Activated T-cell treated with anti-CD3 and anti-CD28 coated beads, Interleukin-2, amount 50 U/mL, for 72 hours (primary cell): ENCODE measurements at places on chromosomes 11 and 22. TPM values are rescaled to one million over a fixed set of nuclear protein-coding genes. Genes with fewer than 3 reads are reported as not detected.

DNA sequence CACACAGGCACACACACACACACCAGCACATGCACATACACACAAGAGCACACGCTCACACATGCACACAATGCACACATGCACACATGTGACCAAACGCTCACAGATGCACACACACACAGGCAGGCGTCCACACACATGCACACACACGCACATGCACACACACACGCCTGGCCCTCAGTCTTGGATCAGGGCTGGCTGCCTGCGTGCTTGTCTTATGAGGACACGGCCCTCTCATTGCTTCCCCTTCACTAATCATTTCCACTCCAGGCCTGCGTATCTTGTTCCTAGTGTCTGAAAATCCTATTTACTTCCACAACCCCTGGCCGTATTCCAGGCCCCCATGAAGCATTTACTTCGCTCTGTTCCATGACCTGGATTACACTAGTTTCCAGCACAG is 740.5 kb downstream of the BRD1 start:
- no peaks in the 10 kb centered on the region for H3K4me1 ChIP-seq
- H3K27me3 ChIP-seq, result no peaks in the 10 kb centered on the region
- H3K4me3 ChIP-seq, result no peak overlapping the region
- no peak overlapping the region for H3K27ac ChIP-seq

DNA sequence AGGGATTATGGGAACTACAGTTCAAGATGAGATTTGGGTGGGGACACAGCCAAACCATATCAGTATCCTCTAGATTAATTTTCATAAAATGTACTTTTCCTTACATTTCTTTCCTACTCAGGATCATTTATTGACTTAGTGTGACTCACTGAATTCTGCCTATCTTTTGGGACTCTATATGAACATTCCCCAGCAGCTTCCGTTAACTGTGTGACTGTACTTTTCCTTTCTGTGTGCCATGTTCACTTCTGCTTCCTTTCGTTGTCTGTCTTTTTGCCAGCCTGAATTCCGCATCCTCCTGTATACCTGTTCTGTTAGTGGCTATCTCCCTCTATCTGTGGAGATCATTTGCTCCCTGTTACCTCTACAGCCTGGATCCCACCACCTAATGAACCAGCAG is 48.8 kb downstream of the SPECC1L start:
- H3K36me3 ChIP-seq, result peaks cover 8% of the 10 kb centered on the region
- no peak overlapping the region for H3K27ac ChIP-seq
- no peak overlapping the region for H3K4me3 ChIP-seq
- no peaks in the 10 kb centered on the region for H3K27me3 ChIP-seq

- H3K36me3 ChIP-seq, result no peaks in the 10 kb centered on the region
- peaks cover 71% of the 10 kb centered on the region for H3K4me1 ChIP-seq
- H3K4me3 ChIP-seq, result no peak overlapping the region
- DNase-seq, result no peak
- H3K27ac ChIP-seq, result no peak overlapping the region
- no peaks in the 10 kb centered on the region for H3K27me3 ChIP-seq
Observed at GRCh38 chr11:46840116-46840515, 6.0 kb downstream of the CKAP5 start.

DNA sequence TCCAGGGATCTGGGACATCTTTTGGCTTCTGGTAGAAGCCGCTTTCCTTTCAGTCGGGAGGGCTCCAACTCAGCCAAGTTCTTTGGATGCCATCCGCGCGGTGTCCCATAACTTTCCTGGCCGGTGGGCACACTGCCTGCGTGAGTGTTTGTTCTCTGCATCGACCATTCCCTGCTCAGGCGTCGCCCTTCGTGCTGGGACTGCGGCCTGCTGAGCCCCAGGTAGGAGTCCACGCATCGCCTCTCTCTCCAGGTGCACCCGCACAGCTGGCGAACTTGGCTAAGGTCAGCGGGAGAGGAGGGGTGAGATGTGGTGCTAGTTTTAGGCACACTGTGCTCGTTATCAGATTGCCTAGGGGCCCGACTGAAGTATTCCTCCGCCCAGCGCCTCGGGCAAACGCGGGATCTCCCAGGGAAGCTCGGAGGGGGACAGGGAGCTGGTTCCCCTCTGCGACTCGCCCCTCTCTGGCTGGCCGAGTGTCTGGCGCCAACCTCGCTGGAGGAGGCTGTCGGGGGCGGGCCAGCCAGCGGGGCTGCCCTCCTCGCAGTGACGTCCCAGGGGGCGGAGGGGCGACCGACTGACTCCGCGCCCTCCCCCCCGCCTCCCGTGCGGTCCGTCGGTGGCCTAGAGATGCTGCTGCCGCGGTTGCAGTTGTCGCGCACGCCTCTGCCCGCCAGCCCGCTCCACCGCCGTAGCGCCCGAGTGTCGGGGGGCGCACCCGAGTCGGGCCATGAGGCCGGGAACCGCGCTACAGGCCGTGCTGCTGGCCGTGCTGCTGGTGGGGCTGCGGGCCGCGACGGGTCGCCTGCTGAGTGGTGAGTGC is at the start of gene LAYN:
TSS of gene LAYN (plus strand) at position 607 of the 823 bp plus-strand sequence. CDS start at position 731, 124 bp downstream.
- DNase-seq, result peak; percentile 73
- H3K27me3 ChIP-seq, result peaks cover 61% of the 10 kb centered on the region
- peak within 1 kb of the TSS; percentile 86 for H3K4me3 ChIP-seq
- peaks cover 45% of the 10 kb centered on the region for H3K4me1 ChIP-seq

- H3K27ac ChIP-seq, result no peak overlapping the region
- H3K4me1 ChIP-seq, result peaks cover 31% of the 10 kb centered on the region
- no peak for DNase-seq
- H3K36me3 ChIP-seq, result peaks cover 8% of the 10 kb centered on the region
- no peaks in the 10 kb centered on the region for H3K27me3 ChIP-seq
- no peak overlapping the region for H3K4me3 ChIP-seq
Observed at GRCh38 chr11:128187835-128188234, 399.5 kb downstream of the ETS1 start.

DNA sequence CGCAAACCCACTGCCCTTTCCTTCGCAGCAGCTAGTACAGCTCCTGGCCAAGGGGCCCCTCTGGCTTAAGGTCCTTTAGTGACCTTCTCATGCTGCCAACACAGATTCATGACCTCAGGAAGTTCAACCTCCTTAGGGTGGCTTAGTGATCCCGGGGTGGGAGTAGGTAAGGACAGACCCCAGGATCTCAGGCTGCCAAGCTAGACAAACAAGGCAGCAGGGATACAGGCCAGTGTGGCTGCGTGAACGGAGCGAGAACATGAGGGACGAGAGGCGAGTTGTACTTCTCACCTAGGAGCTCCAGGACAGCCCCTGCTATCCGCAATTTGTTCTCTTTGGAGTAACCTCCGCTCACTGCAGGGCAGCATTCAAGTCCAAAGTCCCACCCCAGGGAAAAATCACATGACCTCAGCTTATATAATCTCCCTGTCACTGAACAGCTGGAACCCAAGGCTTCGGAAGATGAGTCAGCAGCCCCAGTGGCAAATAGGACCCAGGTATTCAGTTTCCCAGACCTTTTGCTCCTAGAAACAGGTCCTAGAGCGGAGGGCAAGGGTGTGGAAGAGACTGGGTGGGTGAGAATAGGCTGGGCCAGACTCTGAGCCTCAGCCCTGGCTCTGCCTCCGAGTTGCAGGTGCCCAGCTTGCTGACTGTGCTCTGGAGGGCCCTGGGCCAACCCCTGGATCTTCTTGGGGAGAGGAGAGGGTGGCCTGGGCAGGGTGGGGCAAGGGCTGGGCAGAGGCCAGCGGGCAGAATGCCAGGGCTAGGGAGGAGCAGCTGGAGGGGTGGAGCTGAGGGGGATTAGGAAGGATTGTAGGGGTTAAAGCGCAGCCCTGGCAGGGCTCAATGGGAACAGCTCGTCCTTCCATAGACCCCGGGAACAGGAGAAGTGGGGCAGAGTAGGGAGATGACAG is 13.1 kb downstream of the USP2 start:
- no peak overlapping the region for H3K4me3 ChIP-seq
- H3K36me3 ChIP-seq, result peaks cover 2% of the 10 kb centered on the region
- no peak overlapping the region for H3K27ac ChIP-seq
- DNase-seq, result no peak
- peaks cover 10% of the 10 kb centered on the region for H3K4me1 ChIP-seq
- H3K27me3 ChIP-seq, result peaks cover 37% of the 10 kb centered on the region

DNA sequence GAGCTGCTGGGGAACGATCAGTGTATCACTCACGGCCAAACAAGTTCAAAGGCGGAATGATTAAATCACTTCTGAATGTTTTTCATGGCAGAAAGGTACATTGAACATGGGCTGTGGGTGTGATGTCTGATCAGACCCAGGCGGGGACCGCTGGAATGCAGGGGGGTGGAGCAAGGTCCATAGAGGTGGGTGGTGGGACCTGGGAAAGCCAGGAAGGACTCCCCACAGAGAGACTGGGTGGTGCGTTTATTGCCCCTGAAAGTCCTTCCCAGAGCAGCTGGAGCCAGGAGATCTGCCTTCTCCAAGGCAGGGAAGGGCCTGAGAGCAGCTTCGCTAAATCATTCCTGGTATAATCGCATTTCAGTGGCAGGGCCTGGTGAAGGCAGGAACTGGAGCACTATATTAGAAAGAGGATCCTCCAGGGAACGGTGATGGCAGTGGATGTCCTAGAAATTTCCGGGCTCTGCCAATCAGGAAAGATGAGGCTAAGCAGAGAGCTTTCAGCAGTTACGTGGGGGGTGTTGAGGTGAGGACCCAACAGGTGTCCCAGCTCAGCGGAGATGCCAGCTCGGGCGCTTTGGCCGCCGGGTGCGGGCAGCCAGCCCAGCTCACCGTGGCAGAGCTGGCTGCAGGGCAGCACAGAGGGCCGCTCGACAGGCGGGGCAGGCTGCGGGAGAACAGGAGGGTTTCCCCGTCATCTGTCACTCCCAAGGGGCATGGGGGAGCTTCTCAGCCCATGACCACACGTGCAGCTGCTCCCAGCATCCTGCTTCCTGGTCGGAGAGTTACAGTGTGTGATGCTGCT is 271.7 kb downstream of the CTTN start:
- no peak for DNase-seq
- H3K27ac ChIP-seq, result no peak overlapping the region
- H3K4me3 ChIP-seq, result no peak overlapping the region

DNA sequence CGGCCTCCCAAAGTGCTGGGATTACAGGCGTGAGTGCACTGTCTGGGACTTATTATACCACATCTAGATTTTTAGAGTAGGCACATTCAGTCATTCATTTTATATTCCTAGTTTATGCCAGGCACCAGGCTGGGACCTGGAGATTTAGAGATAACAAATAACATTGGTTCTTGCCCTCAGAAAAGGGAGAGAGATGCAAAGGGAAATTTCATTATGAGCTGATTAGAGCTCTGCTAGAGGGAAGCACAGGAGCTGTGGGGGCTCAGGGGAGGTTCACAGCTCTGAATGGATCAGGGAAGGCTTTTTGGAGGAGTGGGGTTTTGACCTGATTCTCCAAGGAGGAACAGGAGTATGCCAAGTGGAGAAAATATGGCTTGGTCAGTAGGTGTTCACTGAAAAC is 32.3 kb downstream of the MEI1 start:
- no peaks in the 10 kb centered on the region for H3K36me3 ChIP-seq
- H3K27me3 ChIP-seq, result no peaks in the 10 kb centered on the region
- no peak for DNase-seq
- no peaks in the 10 kb centered on the region for H3K4me1 ChIP-seq
- no peak overlapping the region for H3K4me3 ChIP-seq
- no peak overlapping the region for H3K27ac ChIP-seq

DNA sequence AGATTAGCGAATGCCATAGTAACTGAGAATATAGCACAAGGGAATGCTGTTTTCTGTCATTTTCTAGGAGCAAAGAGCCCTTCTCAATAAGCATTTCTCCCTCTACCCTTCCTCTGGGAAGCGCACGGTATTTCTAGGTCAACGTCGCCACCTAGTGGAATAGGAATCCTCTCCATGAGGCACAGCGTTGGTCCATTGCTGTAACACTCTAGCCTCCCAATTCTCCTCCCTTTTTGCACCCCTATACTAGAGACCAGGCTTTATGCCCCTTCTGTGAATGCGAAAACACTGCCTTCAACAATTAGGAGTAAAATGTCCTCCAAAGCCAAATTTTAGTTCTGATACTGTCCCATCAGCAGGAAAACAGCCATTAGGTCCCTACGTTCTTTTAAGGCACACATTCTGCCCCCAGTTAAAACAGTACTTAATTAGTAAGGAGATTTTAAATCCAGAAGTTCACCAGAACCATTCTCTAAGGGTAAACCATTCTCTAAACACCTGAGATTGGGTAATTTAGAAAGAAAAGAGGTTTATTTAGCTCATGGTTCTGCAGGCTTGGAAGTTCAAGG is 12.8 kb upstream of the HYLS1 start:
- no peaks in the 10 kb centered on the region for H3K4me1 ChIP-seq
- no peak overlapping the region for H3K27ac ChIP-seq
- H3K36me3 ChIP-seq, result peaks cover 3% of the 10 kb centered on the region
- peak; percentile 49 for DNase-seq

DNA sequence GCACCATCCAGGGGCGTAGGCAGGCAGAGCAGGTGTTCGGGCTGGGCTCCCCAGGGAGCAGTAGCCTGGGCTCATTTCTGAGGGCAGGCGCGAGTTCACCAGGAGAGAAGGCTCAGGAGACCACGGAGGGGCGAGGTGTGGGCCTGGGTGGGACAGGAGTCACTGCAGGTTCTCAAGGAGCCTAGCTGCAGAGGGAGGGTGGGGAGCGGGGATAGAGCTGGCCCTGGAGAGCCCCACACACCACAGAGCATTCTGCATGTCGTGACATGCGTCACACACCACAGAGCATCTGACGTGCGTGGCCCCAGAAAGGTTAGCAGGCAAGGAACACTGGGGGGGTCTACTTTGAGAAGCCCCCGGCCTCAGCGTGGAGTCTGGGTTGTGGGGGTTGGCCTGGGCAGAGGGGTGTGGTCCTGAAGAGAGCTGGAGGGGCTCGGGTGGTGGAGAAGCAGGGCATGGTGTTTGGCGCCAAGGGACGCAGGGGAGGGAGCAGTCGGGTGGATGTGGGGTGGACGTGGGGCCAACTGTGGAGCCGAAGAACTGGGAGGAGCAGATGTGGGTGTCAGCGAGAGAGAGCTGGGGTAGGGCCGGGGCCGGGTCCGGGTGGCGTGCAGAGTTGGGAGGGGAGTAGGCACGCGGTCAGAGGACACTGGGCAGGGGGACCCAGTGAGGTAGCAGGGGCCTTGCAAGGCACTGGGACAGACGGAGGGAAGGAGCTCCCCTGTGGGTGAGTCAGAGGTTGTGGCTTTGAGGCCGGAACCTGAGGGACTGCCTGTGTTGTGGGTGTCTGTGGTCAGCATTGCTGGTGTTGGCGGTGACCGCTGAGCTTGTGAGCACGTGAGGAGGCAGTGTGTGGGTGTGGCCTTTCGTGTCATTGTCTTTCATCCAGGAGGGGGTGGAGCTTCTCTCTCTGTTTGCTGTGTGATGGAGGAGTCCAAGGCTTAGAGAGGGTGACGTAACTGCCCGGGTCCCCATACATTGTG is 25.5 kb downstream of the CTTN start:
- H3K27me3 ChIP-seq, result no peaks in the 10 kb centered on the region
- H3K4me1 ChIP-seq, result peaks cover 5% of the 10 kb centered on the region
- H3K4me3 ChIP-seq, result no peak overlapping the region
- peaks cover 3% of the 10 kb centered on the region for H3K36me3 ChIP-seq
- peak; percentile 65 for DNase-seq

- no peaks in the 10 kb centered on the region for H3K27me3 ChIP-seq
- DNase-seq, result no peak
- no peak overlapping the region for H3K27ac ChIP-seq
- H3K4me3 ChIP-seq, result no peak overlapping the region
- H3K4me1 ChIP-seq, result no peaks in the 10 kb centered on the region
Observed at GRCh38 chr11:23519194-23519593, 658.9 kb upstream of the CCDC179 start.

Gene NLRP14
- 0.12 TPM for total RNA-seq

Gene UBTFL1
- not detected for total RNA-seq

Gene DUSP8
- total RNA-seq, result 5.1 TPM

Gene GRAP2
- 56.4 TPM for total RNA-seq

Gene GALNT18
- total RNA-seq, result 2.4 TPM

Gene LMO2
- total RNA-seq, result not detected

Gene CHADL
- 1.4 TPM for total RNA-seq

Gene APOL3
- total RNA-seq, result 55.7 TPM
